ENCODE measurements at places on chromosomes 11 and 22. TPM values are rescaled to one million over a fixed set of nuclear protein-coding genes. Genes with fewer than 3 reads are reported as not detected.

DNA sequence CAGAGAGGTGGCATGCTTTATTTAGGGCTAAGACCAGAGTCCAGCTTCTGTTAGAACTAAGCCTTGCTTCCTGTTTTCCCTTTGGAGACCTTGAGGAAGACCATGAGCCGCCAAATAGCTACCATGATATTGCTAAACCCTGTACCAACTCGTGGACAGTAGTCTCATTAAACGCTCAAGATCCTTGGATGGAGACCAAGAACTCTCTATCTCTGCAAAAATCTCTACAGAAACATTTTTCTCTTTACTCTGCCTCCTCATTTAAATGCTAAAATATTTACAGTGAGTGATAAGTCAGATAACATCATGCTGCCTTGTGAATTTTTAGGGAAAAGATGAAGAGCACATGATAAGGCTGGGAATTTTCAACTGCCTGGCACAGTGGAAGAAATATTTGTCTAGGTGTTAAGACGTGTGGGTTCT lies 197.8 kb downstream of the MAML2 start:
- DNase-seq: no peak

DNA sequence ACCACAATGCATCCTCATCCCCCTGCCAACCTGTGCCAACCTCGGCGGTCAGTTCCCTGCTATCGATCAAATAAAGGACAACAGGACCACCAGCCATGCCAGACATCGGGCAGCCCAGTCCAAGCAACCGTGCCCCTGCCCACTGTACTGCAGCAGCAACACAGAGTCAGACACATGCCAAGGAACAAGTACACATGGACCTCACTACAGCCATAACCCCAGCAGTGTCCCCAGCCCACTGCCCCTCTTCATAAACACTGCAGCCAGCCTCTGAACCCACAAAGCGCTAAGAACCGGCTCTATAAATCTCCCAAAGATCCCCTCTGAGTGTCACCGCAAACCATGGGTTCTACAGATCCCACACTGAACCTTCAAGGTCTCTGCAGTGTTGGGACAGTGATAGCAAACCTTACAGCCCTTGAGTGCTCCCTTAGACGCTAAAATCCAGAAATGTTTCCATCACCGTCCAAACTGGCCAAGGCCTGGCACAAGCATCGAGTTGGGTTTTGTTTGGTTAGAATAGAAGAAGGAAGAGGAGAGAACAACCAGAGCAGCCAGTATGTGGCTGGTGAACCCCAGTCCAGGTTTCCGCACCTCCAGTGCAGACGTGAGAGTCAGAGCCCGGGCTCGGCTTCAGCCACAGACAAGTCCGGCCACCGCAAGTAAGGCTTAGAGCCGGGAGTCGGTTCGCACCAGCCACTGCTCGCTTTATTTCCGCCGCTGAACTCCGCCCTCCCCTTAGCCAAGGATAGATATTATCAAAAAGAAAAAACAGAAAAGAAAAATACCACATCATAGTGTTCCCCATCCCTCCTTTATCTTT lies 7.9 kb downstream of the PAX6 start:
- no peak for DNase-seq

DNA sequence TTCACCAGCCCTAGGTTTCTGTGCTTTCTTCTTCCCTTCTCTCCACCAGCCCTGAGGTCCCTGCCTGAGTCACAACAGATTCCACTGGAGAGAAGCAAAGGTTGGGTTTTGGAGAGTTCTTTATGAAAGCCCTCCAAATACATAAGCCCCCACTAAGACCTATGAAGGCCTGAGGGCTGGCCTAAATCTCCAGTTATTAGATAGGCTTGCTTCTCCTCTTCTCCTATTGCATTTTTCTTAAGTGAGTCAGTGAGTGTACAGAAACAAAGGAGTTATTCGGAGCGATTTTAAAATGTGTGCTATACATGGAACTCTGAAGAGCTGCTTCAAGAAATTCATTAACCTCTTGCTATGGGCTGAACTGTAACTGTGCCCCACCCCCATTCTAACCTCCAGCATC lies 1057.3 kb downstream of the OPCML start:
- no peak for DNase-seq

GRCh38 chr11:61694602-61694939 lies 14.4 kb downstream of the DAGLA start:
- DNase-seq: no peak

GRCh38 chr11:86134580-86135318 lies 65.9 kb upstream of the PICALM start:
- DNase-seq: no peak

DNA sequence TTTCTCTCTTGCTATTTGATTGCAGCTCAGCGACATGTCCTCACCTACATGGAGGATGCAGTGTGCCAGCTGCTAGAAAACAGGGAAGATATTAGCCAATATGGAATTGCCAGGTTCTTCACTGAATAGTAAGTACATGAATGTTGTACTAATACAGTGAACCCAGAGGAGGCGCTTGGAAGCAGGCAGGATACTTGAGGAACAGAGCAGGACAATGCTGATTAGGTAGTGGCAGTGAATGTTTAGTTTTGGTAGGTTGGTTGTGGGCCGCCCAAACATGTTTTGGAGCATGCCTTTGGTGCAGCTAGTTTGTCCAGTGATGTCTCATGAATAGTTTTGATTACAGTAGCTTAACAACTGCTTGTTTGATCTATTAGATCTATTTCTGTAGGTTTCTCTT lies 50.6 kb downstream of the CSTPP1 start:
- DNase-seq: no peak

DNA sequence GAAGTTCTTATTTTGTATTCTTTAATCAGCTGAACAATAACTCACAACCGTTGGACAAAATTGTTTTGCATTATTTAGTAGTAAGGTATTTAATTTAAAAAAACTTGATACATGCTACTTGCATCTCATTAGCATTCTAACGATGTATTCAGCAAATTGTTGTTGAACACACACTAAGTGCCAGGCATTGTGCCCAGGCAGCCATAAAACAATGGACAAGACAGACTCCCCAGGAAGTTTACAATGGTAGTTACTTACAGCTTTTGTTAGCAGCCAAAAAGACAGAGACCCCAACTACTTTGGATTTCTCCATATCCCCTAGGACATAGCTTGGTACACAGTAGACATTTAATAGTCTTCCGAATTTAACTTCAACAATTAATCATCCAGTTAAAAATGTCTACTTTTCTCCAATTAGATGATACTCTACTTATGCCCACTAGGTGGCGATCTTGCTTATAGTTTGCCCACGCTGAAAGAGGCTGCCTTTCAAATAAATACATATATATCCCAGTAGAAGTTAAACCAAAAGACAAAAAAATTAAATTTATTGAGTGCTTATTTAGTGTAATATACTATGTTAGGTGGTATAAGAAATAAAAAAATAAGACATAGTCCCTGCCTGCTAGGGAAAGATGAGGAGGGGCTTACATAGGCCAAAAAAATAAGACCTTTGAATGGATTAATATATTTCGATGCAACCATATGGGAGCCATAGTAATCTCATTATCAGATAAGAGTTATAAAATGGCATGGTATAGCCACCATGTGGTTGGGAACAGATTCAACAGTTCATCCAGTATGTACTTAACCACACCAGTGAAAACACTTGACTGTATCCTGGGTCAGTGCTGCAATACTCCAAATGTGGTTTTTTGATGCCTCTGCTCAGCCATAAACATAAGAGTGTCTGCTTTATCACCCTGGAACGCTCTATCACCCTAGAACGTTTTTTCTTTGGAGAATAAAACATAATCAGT lies 2.0 kb upstream of the FJX1 start:
- no peak for DNase-seq

DNA sequence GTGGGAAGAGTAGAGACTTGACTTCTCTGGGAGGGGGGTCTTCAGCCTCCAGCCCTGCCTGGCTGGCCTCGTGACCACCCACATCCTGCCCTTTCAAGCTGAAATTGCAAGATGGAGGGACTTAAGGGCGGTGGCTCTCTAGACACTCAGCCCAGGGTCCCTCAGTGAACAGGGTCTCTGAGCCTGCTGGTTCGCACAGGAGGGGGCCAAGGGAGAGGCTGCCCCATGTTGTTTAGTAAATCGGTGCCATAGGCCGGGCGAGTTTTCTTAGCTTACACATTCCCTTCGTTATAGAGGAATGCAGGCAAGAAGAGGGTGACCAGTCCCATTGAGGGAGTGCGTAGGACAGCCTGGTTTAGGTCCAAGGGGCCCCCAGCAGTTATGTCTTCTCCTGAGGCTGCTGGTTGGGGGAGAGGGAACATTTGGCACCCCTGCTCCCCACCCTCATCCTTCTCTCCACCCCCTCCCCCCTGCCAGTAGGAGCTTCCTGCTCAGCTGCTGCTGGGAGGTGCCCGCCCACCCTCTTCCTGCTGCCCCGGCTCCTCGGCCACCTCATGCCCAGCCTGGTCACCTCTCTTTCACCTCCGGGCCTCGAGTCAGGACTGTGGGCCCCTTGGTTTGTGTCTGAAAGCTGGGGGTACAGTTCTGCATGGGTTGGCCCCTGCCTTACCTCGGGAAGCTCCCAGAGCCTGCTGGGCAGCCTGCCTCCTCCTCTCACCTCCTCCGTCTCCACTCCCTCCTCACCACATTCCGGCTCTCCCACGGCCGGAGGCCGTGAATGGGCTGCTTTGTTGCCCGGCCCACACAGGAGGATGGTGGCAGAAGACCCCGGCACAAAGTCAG lies 3.9 kb downstream of the FRMD8 start:
- no peak for DNase-seq

DNA sequence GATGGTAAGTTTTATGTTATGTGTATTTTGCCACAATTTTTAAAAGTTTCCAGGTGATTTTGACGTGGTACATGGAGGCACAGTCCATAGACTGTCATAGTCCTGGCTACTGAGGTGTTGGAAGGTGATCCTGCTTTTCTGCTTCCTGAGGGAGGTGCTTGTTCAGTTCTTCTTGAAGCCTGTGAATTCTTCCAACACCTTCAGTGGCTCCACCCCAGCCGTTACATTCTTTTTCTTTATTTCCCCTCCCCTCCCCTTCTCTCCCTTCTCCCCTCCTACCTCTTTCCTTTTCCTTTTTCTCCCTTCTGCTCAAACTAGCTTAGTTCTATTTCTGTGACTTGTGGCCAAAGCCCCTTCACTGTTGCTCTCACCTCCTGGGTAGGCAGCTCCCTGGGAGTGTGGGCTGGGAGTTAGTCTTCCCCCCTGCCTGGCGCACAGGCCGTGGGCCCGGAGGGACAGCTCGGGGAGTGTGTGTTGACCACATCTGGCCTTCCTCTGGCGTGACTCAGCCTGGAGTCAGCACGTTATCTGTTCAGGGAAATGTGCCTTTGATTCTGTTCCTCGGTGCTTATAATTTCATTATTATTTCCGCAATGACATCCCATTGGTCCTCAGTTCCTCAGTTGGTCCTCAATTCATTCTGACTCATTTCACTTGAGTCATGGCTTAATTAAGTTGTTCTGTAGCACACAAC lies 566.2 kb downstream of the TBC1D22A start:
- peak; percentile 77 for DNase-seq

GRCh38 chr11:37038911-37039310 lies 440.9 kb upstream of the RAG2 start:
- no peak for DNase-seq

DNA sequence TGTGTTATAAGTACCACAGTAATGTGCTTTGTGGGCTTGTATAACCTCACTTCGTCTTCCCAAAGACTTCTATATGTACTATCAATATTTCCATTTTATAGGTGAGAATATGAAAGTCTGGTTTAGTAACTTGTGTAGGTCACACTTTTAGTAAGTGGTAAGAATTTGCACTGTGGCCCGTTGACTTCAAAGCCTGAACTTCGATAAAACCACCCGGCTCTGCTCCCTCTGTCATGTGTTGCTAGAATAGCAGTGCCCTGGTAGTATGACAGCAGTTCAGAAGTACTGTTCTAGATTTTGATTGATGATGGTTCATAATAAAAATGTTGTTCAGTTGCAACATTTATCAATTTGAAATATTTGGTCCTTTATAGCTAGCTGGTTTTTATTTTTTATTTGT lies 110.2 kb upstream of the SORL1-AS1 start:
- no peak for DNase-seq

GRCh38 chr22:49765091-49765771 lies 62.4 kb downstream of the BRD1 start:
- no peak for DNase-seq

- DNase-seq: peak; percentile 29
Observed at GRCh38 chr11:74671520-74672196, 59.6 kb downstream of the CHRDL2 start.

DNA sequence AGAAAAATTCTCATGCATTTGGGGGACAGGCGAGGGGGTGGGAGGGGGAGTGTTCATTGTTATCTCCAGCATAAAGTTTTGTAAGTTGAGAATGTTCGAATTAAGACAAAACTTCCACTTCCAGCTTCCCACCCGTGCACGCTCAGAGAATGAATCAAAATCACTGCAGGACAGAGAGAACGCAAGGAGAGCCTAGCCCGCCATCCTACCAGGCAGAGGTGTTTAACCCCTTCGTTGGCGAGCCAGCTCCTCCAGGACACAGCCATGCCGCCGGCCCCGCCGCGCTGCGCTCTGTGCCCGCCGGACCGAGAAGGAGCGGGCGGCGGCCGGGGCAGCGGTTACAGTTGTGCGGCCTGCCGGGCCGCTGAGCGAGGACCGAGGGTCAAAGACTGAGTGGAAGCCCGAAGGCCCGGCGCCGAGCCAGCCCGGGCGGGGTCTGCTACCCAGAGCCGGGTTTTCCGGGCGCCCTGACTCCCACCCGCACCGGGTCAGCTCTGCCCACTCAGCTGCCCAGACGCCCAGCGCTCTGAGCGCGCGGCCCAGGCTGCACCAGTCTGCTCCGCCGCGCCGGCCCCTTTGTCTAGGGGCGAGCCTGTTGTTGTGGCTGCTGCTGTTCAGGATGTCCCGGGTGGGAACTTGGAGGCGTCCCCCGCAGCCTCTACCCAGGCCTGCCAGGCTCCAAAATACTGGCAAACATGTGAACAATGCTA lies at the start of gene NOX4:
NOX4 (minus strand) TSS at position 395 of the 710 bp plus-strand sequence; CDS start at position 266, 129 bp downstream.
- DNase-seq: peak; percentile 32

DNA sequence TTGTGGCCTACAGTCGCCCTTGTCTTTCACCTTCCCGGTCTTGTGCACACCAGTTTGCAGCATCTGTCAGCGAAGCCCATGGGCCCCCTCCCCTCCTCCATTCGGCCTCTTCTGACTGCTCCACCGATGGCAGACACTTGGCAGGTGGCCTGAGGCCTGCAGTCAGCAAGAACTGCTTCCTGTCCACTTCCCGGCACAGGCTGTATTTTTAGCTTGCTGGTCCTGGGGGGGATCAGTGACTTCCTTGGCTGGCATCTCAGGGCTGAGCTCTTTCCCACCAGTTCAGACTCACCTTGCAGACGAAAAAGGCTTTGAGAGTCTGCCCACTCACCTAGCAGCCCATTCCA lies 106.4 kb downstream of the SYN3 start:
- no peak for DNase-seq

Gene TECTA
- 0.50 TPM for total RNA-seq

Gene SCUBE1
- 0.10 TPM for total RNA-seq

Gene HBE1
- total RNA-seq: not detected

Gene MS4A4E
- not detected for total RNA-seq

Gene RIC3
- 6.1 TPM for total RNA-seq

Gene MN1
- 0.17 TPM for total RNA-seq

Gene TH
- total RNA-seq: not detected

Gene GGTLC2
- not detected for total RNA-seq

Gene PHRF1
- total RNA-seq: 40.9 TPM

Gene PPM1F
- 18.9 TPM for total RNA-seq

Gene PHF21B
- total RNA-seq: not detected
